ENCODE measurements at places on chromosomes 1 and 21.
A peak's percentile ranks its signal among the peaks of the same experiment; 100 is the strongest.

GRCh38 chr1:209411491-209411929 is 172.0 kb upstream of the CAMK1G start:
- no peak for DNase-seq

DNA sequence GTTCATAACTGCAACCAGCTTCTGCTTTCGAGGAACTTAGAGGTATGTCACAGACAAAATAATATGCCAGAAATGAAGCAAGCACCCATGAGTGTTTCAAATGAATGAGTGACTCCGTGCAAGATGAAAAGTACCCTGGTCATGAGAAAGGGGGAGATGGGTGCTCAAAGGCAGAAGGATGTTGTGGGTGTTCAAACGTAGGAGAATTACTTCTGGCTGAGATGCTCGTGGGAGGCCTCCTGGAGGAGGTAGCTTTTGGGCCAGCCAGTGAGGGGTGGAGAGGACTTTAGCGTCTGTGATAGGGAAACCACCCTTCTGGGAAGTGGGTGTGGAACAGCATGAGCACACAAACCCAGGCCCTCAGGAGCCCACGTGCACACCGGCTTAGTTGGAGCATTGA is 113.8 kb downstream of the SYF2 start:
- peak; percentile 36 for DNase-seq

GRCh38 chr1:177082855-177083693 is 81.4 kb downstream of the ASTN1 start:
- DNase-seq, result no peak

DNA sequence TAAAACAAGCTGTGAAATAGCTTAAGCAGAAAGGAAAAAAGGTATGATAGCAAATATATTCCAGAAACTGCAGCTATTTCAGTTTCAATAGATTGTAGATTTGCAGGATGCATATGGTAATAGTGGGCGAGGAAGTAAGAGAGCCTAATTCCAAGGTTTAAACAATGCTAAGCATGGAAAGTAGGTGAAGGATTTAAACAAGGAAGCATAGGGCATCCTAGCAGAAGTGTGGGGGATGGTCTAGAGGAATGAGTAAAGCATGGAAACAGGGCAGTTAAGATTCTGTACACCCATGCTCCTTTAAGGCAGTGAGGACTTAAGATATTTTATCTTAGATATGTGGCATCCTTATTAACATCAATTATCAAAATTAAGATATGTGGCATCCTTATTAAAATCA is 2.6 kb downstream of the IVNS1ABP start:
- DNase-seq, result no peak

DNA sequence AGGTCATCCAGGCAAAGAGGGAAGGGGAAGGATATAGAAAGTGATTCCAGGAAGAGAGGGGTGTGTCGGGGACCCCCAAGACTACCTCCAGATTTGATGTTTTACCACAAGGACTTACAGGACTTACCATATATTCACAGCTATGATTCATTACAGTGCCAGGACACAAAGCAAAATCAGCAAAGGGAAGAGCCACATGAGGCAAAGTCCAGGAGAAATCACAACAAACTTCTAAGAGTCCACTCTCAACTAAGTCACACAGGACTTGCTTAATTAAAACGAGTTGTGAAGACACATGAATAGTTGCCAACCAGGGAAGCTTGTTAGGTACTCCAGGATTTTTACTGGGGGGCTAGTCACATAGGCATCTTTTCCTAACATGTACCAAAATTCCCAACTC is 217.3 kb downstream of the TTLL7 start:
- no peak for DNase-seq

DNA sequence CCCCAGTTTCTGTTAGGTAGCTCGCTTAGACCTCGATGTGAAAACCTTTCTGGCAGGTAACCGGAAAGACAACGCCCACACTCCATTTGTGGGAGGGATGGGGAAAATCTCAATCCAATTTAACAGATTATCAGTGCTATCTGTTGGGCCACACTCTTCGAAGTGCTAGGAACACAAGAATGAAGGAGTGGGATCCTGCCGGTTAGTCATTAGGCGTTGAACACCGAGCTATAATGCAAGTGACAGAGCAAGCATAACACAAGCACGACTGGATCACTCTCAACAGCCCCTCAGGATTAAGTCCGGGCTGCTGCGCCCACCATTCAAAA is 531 bp downstream of the SNIP1 start:
- DNase-seq, result no peak

GRCh38 chr1:2983319-2983705 is 38.0 kb upstream of the ACTRT2 start:
- no peak for DNase-seq

- DNase-seq, result no peak
Observed at GRCh38 chr1:70415882-70416281, 4.8 kb downstream of the CTH start.

DNA sequence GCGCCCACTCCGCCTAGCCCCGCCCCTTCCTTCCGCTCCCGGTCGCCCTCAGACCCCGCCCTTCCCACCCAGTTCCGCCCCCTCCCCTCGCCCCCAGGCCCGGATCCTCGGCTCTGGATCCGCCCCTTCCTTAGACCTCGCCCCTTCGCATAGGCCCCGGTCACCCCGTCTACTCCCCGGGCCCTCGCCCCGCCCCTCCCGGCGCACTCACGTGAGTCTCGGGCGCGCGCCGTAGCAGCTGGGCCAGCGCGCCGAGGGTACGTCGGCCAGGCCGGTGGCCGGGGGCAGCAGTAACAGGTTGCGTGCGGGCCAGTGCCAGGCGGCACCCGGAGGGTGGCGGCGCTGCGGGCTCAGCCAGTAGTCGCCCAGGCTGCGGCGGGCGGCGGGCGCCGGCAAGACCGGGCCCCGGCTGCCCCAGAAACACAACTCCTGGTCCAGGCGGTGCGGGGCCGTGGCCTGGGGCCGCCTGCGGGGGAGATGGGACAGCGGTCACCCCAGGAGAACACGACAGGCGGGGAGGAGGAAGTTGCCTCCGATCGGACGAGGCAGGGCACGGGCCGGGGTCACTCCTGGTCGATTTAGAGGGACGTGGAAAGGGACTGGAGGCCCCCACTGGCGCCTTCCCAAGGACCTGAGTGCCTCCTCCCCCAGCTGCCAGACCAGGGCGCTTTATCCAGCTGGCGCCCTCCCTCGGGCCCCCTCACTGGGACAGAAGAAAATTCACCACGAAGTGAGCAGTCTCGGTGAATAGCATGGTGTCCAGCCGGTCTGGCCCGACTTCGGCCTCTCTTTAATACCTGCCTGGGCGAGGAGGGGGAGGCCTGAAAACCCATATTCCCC is 10.7 kb downstream of the FAM229A start:
- DNase-seq, result peak; percentile 91

- DNase-seq, result no peak
Observed at GRCh38 chr1:31521761-31522555, 54.4 kb upstream of the TINAGL1 start.

DNA sequence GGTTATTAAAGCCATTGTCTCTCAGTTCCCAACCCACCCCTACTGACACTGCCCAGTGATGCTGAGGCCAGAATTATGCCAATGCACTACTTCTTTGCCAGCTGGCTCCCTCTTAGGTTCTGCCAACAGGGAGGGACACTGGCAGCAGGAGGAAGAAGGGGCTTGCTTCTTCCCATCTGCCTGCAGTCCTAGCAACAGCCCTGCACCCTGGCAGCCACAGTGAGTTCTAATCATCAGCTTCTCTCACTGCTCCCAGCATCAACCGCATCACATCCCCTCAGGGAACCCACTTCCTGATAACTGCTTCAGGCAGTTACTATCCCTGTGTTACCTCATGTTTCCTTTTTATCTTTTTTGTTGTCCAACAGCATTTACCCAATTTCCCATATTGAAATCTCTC is 86.2 kb downstream of the UBR4 start:
- DNase-seq, result no peak

DNA sequence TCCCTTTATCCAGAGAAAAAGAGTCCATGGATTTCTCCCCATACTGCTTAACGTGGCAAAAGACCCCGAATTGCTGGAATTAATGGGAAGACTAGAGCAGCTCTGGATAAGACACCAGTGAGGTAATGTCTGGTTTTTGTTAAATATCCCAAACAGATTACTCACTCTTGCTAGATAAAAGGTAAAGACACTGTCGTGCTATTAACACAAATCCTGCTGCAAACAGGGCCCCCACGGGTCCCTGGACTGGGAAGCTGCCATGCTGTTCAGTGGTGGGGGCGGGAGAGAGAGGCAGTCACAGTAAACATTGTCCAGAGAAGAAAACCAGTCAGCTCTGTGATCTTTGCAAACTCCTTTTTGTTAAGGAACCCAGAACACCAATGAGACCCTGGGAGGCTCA is 15.2 kb upstream of the SRP9 start:
- DNase-seq, result no peak

- DNase-seq, result peak; percentile 52
Observed at GRCh38 chr1:175188936-175189335, 3.6 kb downstream of the KIAA0040 start.

GRCh38 chr1:46421739-46422138 is 27.6 kb downstream of the FAAH start:
- DNase-seq, result no peak

GRCh38 chr1:113042285-113043143 is 30.5 kb upstream of the LRIG2 start:
- peak; percentile 18 for DNase-seq

- DNase-seq, result no peak
Observed at GRCh38 chr1:211783897-211784296, 46.7 kb downstream of the LPGAT1 start.

- DNase-seq, result no peak
Observed at GRCh38 chr21:33330726-33331125, 6.0 kb downstream of the IFNAR1 start.

DNA sequence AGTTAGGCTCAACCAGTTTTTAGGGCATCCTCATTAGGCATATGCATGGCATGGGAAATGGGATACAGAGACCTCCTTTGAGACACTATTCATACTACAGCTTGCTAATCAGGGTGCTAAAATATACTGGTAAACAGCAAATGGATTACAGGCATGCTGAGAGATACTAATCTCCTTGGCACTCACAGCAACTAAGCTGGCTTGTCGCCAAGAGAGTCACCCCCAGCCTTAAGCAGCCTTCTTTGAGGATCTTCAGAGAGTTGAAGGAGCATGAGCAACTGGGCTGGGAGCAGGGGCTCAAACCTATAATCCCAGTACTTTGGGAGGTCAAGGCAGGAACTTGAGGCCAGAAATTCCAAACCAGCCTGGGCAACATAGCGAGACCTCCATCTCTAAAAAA is 120.1 kb upstream of the NR5A2 start:
- no peak for DNase-seq

DNA sequence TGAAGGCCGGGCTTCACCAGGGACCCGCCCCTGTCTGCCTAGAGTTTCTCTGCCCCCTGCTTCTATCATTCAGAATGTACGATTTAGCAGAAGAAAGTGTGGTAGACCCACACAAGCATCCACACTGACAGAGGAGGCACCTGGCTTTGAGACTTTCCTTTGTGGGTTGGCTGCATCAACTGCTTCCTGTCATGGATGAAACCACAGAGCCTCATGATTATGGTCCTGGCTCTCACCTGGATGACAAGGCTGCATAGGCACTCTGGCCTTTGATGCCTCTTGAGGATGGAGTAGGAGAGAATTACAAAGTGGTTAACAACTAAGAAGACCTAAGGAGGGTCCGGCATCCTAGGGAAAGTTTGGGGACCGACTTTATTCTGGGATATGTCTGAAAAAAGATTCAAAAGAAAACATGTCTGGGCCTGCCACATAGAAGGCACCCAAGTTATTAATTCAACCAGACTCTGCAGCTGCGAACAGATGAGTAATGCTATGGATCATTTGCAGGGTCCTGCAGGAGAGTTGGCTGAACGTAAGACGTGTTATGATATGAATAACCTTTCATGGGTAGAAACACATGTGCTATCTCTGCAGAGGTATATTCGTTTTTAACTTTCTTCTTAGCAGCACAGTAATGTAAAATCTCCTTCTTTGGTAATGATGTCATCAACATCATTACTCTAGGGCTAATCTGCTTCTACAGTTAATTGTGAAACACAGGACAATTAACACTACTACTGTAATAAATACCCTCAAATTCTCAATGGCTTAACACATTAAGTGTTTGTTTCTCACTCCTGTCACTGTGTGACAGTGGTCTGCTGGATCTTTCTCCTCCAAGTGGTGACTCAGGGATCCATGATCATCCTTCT is 136.2 kb downstream of the SLC35F3 start:
- no peak for DNase-seq

- peak; percentile 34 for DNase-seq
Observed at GRCh38 chr1:45306319-45306718, 20.4 kb upstream of the HPDL start.

Data from stimulated activated CD4-positive, alpha-beta T cell treated with anti-CD3 and anti-CD28 coated beads, Interleukin-4, amount 100 ng/mL, for 1 hour (primary cell).